ENCODE measurements at places on chromosomes 16 and 17.
A peak's percentile ranks its signal among the peaks of the same experiment; 100 is the strongest.

DNA sequence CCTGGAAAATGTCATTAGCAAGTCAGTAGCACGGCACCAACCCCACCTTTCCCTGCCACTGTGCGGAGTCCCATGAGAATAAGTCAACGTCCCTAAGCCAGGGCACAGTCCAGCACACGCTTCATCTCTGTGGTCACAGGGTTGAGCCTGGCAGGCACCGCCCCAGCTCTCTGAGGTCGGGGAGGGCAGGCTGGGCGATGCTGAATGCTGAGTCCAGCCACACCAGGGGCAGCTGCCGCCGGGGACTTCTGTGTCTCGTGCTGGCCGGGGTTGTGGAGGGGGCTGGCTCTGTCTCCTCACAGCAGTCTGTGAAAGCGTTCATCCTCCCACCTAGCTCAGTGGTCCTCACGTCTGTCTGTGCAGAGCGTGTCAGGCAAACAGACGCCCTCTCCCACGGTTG is 53.2 kb downstream of the BANP start:
- DNase-seq: no peak

GRCh38 chr17:34207572-34207971 is 47.5 kb upstream of the CCL2 start:
- DNase-seq: no peak

- peak; percentile 28 for DNase-seq
These were observed 63.3 kb upstream of the HSBP1 start for GRCh38 chr16:83744441-83744981.

- no peak for DNase-seq
These were observed 1.6 kb downstream of the ITGAE start for GRCh38 chr17:3799181-3799945.

- DNase-seq: no peak
These were observed 11.8 kb downstream of the C16orf74 start for GRCh38 chr16:85738923-85739715.

- peak; percentile 10 for DNase-seq
These were observed 1.0 kb downstream of the MYLK3 start for GRCh38 chr16:46746821-46747776.

- peak; percentile 52 for DNase-seq
These were observed 17.2 kb downstream of the CD300LB start for GRCh38 chr17:74513987-74514631.

GRCh38 chr16:2518823-2519710 is 1.1 kb upstream of the AMDHD2 start:
- DNase-seq: no peak

GRCh38 chr16:79437764-79438751 is 162.5 kb downstream of the MAF start:
- no peak for DNase-seq

GRCh38 chr17:28861393-28862203 is 6.8 kb downstream of the ERAL1 start:
- DNase-seq: no peak

GRCh38 chr17:59498530-59499307 is 66.7 kb upstream of the DHX40 start:
- peak; percentile 36 for DNase-seq

DNA sequence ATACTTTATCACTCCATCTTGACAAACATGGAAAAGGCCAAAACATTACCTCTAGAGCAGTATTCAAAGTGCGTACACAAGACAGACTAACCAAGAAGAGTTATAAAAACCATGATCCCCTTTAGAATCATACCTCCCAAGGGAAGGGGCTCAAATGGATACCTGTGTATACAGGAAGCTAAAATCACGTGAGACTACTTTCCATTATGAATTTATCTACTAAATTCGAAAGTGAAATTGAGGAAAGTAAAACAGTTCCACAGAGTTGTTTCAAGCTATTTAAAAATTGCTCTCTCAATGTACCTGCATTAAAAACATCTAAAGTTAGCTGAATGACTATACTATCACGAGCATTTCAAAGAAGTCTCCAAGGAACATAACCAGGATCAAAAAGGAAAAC is 32.7 kb downstream of the AP1G1 start:
- no peak for DNase-seq

Measured in adipocyte (in vitro differentiated cells).